Kasumi-1 (cell line): ENCODE measurements at places on chromosomes 6 and 20.

DNA sequence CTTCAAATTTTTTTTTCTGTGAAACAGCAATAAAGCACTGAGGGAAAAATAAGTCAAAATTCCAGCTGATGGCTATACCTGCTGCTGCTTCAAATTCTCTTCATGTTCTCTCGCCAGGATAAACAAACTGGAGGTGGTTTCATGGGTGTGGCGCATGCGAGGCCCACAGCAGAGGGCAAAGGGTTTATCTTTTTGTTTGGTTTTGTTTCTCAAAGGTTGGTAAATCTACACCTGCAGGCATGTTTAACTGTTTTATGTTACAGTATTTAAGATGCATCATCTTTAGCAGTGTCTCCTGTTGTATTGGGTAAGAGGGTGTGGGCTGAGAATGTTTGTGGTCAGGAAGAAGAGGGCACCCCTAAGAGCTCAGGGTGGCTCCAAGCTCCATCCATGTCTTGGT, 342.2 kb downstream of the CDH26 start:
- no peak for DNase-seq

DNA sequence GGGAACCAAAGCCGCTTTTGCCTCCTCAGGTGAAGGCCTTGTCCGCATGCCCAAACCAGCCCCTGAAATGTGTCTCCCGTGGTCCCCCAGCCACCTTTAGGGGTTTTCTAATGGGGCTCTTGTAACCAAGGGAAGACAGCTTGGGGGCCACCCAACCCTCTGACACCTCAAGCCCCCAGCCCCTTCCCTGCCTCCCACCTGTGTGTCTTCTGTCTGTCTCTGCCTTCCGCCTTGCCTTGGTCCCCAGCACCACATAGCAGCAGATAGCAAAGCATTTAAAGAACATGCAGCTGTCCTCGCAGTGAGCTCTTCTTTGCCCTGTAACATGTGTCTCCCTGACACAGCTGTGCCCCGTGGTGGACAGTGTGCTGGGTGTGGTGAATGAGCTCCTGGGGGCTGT, 9.6 kb downstream of the BPIFB3 start:
- no peak for DNase-seq

- DNase-seq = no peak
These were observed 184.9 kb downstream of the ARHGAP18 start for GRCh38 chr6:129525055-129525454.

DNA sequence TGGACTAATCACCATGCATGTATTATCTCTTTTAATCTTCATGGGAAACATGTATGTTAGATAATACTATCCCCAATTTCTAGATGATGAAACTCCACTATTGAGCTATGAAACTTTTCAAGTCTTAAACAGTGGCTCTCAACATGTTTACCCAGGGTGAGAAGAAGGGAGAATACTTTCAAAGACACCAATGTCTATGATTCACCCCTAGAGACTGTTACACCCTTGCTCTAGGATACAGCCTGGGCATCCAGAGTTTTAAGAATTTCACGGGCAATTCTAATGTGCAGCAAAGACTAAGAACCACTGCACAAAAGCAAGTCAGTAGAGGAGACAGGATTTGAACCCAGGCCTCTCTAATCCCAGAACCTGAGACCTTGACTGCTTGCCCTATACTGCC, 47.8 kb downstream of the GFOD1 start:
- DNase-seq = no peak

GRCh38 chr6:163530406-163530805, 115.9 kb downstream of the QKI start:
- no peak for DNase-seq

- no peak for DNase-seq
These were observed 16.5 kb downstream of the PPP1R10 start for GRCh38 chr6:30600451-30600961.

DNA sequence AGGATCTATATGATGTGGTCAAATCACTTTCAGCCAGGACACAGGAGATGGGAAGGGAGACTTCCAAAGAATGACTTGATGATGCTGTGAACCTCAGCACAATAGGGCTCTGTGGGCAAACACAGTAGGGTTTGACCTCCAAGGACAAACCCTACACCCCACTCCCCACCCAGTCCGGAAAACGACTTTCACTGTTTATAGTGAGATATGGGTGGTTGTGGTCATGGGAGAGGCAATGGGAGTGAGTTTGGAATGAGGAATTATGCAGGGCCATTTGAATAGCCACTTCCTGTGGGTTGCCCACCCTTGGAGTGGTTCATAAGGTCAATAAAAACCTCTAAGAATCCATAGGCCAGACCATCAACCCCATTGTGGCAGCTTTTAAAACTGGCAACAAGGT, 38.4 kb upstream of the PRND start:
- no peak for DNase-seq

DNA sequence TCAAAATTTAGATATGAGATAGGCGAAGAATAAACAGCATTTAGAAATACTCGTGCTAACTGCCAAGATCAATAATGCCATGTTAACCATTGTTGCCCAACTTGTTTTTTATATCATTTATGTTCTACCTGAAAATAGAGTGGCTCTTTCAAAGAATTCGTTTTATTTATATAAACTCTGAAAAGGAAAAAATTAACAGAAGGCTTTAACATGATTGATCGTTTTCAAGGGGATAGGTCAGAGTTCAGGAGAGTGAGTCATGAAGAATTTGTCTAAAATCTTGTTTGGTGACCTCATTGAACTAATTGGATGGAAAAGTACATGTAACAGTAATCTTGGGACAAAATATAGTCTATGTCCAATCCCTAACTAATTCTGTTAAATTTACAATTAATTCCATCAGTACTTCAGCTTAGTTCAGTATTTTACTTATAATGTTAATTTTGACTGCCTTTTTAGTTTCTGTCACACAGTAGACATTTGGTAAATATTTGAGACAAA, 11.1 kb upstream of the ELOVL2 start:
- no peak for DNase-seq

GRCh38 chr6:152598901-152599537, 38.1 kb downstream of the SYNE1 start:
- DNase-seq = no peak

- DNase-seq = no peak
These were observed 54.4 kb downstream of the OPRM1 start for GRCh38 chr6:154093231-154094044.

DNA sequence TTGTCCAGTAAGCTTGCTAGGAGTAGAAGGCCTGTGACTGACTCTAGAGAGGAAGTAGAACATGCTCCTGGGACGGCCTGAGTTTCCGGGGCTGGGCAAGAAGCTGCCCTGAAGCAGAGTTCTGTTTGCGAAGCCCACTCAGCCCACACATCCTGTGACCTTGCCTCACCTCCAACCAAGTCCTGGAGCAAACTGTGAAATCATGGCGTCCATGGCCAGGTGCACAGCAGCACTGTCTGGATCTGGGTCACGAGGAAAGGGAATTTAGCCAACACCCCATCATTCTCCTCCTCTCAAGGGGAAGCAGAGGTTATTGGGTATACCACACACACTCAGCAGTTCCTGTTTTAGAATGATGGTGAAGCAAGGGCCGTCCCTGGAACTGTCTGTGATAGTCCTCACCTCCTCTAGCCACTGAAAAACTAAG, 87.5 kb downstream of the CRYBG1 start:
- peak; percentile 97 for DNase-seq
